Activated CD8-positive, alpha-beta T cell treated with anti-CD3 and anti-CD28 coated beads for 36 hours (primary cell): ENCODE measurements at places on chromosomes 3 and 15. TPM values are rescaled to one million over a fixed set of nuclear protein-coding genes. Genes with fewer than 3 reads are reported as not detected.

GRCh38 chr3:60839246-60839645 lies 412.0 kb downstream of the FHIT start:
- DNase-seq, result no peak
- H3K4me1 ChIP-seq, result no peaks in the 10 kb centered on the region
- H3K27me3 ChIP-seq, result no peaks in the 10 kb centered on the region
- peaks cover 2% of the 10 kb centered on the region for H3K36me3 ChIP-seq

GRCh38 chr3:140434261-140434905 lies 243.5 kb upstream of the TRIM42 start:
- peaks cover 1% of the 10 kb centered on the region for H3K27me3 ChIP-seq
- H3K4me3 ChIP-seq, result no peak overlapping the region
- DNase-seq, result no peak

Gene PLA1A
- total RNA-seq, result not detected

DNA sequence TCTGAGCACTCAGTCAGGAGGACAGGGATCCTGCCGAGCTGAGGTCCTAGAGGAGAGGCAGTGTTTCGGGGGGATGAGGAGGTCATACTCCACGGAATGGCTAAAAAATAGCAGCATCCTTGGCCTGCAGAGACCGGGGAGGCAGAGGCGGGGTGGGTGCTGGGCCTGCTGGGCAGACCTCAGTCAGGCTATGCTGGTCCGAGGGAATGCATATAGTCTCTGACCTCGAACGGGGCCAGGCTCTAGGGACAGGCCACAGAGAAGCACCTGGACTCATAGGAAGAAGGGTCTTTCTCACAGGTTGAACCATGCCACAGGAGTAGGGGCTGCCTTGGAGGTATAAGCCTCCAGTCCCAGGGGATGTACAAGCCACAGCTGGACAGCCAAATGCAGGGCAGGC lies 14.0 kb upstream of the SKIC8 start:
- DNase-seq, result no peak
- no peaks in the 10 kb centered on the region for H3K36me3 ChIP-seq
- no peak overlapping the region for H3K27ac ChIP-seq
- no peak overlapping the region for H3K4me3 ChIP-seq
- H3K27me3 ChIP-seq, result peaks cover 2% of the 10 kb centered on the region

- H3K4me1 ChIP-seq, result peaks cover 27% of the 10 kb centered on the region
- peak overlapping the region; percentile 69 for H3K4me3 ChIP-seq
Observed at GRCh38 chr15:64905119-64905831, 6.4 kb upstream of the ANKDD1A start.

- H3K4me1 ChIP-seq, result peaks cover 2% of the 10 kb centered on the region
- no peak overlapping the region for H3K4me3 ChIP-seq
- H3K36me3 ChIP-seq, result no peaks in the 10 kb centered on the region
- H3K27ac ChIP-seq, result no peak overlapping the region
- H3K27me3 ChIP-seq, result peaks cover 3% of the 10 kb centered on the region
Observed at GRCh38 chr3:57949344-57949743, 58.9 kb upstream of the FLNB start.

GRCh38 chr15:77454951-77455350 lies 34.3 kb downstream of the HMG20A start:
- H3K36me3 ChIP-seq, result peaks cover 19% of the 10 kb centered on the region
- no peak overlapping the region for H3K4me3 ChIP-seq
- no peak overlapping the region for H3K27ac ChIP-seq
- peaks cover 32% of the 10 kb centered on the region for H3K4me1 ChIP-seq
- H3K27me3 ChIP-seq, result no peaks in the 10 kb centered on the region

DNA sequence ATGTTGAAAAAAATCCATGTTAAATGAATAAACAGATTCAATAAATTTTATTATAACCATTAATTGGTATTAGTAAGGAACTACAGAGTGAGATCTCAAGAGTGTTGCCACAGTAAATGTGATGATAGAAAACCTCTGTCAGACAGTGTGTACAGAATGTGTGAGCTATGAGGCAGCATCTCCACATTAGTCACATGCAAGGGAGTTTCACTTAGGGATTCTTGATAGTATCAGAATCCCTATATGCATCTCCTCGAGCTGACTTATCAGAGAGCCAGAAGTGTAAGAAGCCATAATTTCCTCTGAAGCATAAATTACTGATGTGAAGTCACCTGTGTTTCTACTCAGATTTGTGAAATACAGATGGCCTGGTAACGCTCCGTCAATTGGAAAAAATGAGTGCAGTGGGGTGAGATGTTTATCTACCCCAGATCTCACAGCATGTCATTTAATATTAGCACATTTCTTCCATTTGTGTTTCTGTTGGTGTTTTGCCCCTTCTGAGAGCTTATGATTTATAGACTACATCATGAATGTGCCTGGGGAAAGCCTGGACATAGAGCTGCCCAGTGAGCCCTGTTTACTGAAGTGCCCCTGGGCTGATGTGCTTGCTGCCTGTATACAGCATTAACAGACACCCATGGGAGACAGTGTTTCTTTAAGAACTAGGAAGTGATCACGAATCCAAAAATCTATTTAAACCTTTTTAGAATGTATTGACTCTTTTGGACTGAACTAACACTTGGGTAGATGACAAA lies 262.4 kb downstream of the CPNE4 start:
- no peak for DNase-seq
- H3K4me1 ChIP-seq, result no peaks in the 10 kb centered on the region
- H3K36me3 ChIP-seq, result no peaks in the 10 kb centered on the region
- H3K4me3 ChIP-seq, result no peak overlapping the region
- H3K27me3 ChIP-seq, result peaks cover 9% of the 10 kb centered on the region
- no peak overlapping the region for H3K27ac ChIP-seq

- H3K4me1 ChIP-seq, result peaks cover 51% of the 10 kb centered on the region
- no peaks in the 10 kb centered on the region for H3K27me3 ChIP-seq
- H3K4me3 ChIP-seq, result peak overlapping the region; percentile 84
- peak overlapping the region; percentile 93 for H3K27ac ChIP-seq
Observed at GRCh38 chr3:71581457-71582035, 2.0 kb downstream of the FOXP1 start.

DNA sequence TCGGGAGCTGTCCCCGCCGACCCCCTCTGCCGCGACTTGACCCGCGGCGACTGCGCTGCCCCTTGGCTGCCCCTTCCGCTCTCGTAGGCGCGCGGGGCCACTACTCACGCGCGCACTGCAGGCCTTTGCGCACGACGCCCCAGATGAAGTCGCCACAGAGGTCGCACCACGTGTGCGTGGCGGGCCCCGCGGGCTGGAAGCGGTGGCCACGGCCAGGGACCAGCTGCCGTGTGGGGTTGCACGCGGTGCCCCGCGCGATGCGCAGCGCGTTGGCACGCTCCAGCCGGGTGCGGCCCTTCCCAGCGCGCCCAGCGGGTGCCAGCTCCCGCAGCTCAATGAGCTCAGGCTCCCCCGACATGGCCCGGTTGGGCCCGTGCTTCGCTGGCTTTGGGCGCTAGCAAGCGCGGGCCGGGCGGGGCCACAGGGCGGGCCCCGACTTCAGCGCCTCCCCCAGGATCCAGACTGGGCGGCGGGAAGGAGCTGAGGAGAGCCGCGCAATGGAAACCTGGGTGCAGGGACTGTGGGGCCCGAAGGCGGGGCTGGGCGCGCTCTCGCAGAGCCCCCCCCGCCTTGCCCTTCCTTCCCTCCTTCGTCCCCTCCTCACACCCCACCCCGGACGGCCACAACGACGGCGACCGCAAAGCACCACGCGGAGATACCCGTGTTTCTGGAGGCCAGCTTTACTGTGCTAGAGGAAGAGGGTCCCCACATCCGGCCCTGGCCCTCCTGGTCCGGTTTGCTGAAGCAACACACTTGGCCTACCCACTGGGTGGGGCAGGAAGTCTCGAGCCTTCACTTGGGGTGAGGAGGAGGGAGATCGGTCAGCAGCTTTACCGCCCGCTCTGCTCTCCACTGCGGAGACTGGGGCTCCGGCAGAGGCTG lies at the start of gene RASSF1:
RASSF1 (minus strand) TSS at position 389 of the 882 bp plus-strand sequence; CDS start at position 358, 31 bp downstream.
- peak within 1 kb of the TSS; percentile 88 for H3K4me3 ChIP-seq
- no peaks in the 10 kb centered on the region for H3K27me3 ChIP-seq
- DNase-seq, result peak; percentile 87
- peaks cover 26% of the 10 kb centered on the region for H3K4me1 ChIP-seq

DNA sequence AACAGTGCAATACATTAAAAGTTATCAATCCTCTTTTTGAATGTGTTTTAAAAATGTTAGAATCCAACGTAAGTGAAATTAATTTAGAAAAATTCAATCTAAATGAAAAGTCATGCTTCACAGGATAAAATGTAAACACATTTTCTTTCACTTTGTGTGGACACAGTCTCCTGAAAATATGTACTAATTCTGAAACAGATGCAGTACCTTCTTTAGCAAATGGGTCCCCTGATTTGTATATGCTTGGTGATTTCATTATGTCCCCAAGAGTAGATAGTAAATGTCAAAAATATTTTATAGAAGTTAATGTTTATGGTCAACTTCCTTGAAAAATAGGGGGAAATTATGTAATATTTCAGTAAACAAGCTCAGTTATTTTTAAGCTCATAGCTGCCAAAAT lies 28.9 kb downstream of the FOXP1 start:
- no peak overlapping the region for H3K4me3 ChIP-seq
- H3K27ac ChIP-seq, result no peak overlapping the region
- peaks cover 3% of the 10 kb centered on the region for H3K4me1 ChIP-seq
- DNase-seq, result no peak
- peaks cover 3% of the 10 kb centered on the region for H3K36me3 ChIP-seq
- no peaks in the 10 kb centered on the region for H3K27me3 ChIP-seq

DNA sequence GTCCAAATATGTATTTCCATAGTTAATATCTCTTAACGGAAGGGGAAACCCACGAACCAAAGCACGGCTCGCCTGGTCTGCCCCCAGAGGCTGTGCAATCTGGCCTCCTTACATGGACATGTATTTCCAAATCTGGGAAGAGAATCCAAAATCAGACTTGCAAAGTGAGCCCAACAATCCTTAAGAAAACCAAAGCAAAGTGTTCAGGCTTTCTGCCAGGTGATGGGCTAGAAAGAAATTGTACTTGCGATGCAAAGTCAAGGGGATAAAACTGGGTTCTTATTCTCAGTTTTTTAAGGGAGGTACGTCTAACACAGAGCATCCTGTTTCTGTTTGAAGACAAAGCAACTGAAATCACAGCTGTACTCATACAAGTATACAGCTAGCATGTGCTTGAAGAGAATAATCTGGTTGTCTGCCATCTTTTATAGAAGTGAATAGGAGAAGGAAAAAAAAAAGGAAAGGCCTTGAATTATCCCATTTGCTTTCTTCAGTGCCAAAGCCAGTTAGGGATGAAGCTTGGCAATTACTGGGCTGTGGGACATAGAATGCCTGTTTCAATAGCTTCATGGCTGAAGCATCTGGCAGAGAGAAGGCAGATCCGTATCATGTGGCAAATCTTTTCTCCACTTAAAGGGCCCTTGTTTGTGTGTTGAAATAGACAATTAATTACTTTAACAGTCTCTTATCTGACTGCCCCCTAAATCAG lies 48.4 kb downstream of the LRIG1 start:
- H3K27ac ChIP-seq, result no peak overlapping the region
- no peak overlapping the region for H3K4me3 ChIP-seq
- H3K4me1 ChIP-seq, result peaks cover 11% of the 10 kb centered on the region

DNA sequence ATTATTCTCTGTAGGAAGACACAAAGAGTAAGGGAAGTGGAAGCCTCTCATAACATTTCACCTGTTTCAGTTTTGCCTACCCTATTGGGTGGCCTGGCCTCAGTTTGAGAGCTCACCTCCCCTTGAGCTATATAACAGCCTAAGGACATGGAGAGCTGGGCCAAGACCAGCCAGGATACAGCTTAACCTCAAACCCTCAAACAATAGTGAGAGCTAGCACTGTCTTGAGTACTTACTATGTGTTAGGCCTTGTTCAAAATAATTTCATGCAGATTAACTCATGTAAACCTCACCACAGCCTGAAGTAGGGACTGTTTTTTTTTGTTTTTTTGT lies 15.0 kb upstream of the TBL1XR1 start:
- H3K4me1 ChIP-seq, result peaks cover 5% of the 10 kb centered on the region
- no peak overlapping the region for H3K4me3 ChIP-seq
- no peak for DNase-seq
- H3K27me3 ChIP-seq, result no peaks in the 10 kb centered on the region
- H3K27ac ChIP-seq, result no peak overlapping the region
- H3K36me3 ChIP-seq, result no peaks in the 10 kb centered on the region

DNA sequence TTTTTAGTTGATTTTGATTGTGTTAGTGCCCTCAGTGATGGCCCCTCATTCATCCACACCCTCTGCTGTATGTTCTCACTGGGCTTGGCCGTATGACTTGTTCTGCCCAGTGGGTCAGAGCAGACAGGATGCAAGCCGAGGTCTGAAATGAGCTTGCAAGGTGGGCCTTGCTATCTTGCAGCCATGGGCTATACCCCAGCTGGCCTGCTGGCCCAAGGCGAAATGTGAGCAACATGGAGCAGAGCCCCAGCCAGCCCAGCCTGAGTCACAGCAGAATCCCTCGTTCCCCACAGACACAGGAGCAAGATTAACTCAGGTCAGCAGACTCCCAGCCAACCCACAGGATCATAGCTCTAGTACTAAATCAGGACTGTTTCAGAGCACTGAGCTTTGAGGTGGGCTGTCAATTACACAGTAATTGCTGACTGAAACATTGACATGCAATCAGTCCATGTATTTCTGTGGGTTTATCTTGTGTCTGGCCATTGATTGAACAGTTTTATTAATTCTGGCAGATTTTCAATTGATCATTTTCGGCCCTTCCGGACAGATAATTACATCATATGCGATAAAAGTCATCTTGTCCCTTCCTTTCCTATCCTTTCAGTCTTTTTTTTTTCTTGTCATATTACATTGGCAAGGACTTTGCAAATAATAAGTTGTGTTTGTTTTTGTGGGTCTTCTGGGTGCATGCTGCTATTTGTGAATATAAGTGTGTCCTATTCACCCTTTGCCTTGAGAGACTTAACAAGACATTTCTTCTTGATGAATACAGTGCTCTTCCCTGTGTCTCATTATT lies 27.1 kb downstream of the KLF15 start:
- H3K4me3 ChIP-seq, result no peak overlapping the region
- no peaks in the 10 kb centered on the region for H3K4me1 ChIP-seq
- no peak for DNase-seq
- peaks cover 4% of the 10 kb centered on the region for H3K36me3 ChIP-seq
- peaks cover 19% of the 10 kb centered on the region for H3K27me3 ChIP-seq
- no peak overlapping the region for H3K27ac ChIP-seq

Gene MRPL47
- total RNA-seq, result 62.4 TPM

GRCh38 chr3:12436514-12437220 lies 47.6 kb upstream of the TSEN2 start:
- H3K4me1 ChIP-seq, result no peaks in the 10 kb centered on the region
- H3K27me3 ChIP-seq, result peaks cover 10% of the 10 kb centered on the region
- no peaks in the 10 kb centered on the region for H3K36me3 ChIP-seq
- no peak for DNase-seq

- peaks cover 50% of the 10 kb centered on the region for H3K36me3 ChIP-seq
- no peak overlapping the region for H3K27ac ChIP-seq
- no peak for DNase-seq
Observed at GRCh38 chr15:72758182-72758581, 25.4 kb downstream of the ADPGK start.

DNA sequence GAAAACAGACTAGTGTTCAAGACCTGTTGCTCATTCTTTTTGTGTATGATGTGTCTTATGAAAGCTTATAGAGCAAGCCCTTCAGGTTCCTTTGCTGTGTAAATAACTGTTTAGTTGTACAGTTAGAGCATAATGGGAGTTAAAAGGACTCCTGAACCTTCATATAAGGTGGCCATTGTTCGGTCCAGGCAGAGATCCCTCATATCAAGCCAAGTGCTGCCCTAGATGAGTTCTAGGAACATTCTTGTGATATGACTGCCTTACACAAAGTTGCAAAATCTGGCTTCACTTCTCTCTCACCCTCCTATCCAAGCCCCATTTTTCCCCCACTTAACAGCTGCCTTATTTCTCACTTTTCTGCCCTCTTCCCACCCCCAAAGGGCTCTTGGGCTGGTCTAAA lies 26.9 kb downstream of the GYG1 start:
- H3K4me1 ChIP-seq, result peaks cover 21% of the 10 kb centered on the region
- H3K36me3 ChIP-seq, result peaks cover 34% of the 10 kb centered on the region
- peak overlapping the region; percentile 62 for H3K27ac ChIP-seq
- H3K4me3 ChIP-seq, result no peak overlapping the region
